Spinal cord (tissue), 10 donors: ENCODE measurements at places on chromosomes 7 and 10. TPM values are rescaled to one million over a fixed set of nuclear protein-coding genes. Genes with fewer than 3 reads are reported as not detected.
A peak's percentile ranks its signal among the peaks of the same experiment; 100 is the strongest.

- H3K4me1 ChIP-seq, result peaks cover 6% of the 10 kb centered on the region
- H3K27ac ChIP-seq, result no peak overlapping the region
- no peak for DNase-seq
Measured at GRCh38 chr7:89607792-89608191, 546.5 kb upstream of the STEAP1 start.

- H3K36me3 ChIP-seq, result peaks cover 18% of the 10 kb centered on the region
- DNase-seq, result no peak
- H3K4me3 ChIP-seq, result no peak overlapping the region
- peaks cover 3% of the 10 kb centered on the region for H3K4me1 ChIP-seq
Measured at GRCh38 chr7:111734954-111735660, 172.8 kb upstream of the IMMP2L start.

- DNase-seq, result peak; percentile 24
- no peaks in the 10 kb centered on the region for H3K36me3 ChIP-seq
- H3K27me3 ChIP-seq, result peaks cover under 1% of the 10 kb centered on the region
- H3K27ac ChIP-seq, result no peak overlapping the region
- no peak overlapping the region for H3K4me3 ChIP-seq
Measured at GRCh38 chr10:44051584-44052385, 333.1 kb downstream of the CXCL12 start.

DNA sequence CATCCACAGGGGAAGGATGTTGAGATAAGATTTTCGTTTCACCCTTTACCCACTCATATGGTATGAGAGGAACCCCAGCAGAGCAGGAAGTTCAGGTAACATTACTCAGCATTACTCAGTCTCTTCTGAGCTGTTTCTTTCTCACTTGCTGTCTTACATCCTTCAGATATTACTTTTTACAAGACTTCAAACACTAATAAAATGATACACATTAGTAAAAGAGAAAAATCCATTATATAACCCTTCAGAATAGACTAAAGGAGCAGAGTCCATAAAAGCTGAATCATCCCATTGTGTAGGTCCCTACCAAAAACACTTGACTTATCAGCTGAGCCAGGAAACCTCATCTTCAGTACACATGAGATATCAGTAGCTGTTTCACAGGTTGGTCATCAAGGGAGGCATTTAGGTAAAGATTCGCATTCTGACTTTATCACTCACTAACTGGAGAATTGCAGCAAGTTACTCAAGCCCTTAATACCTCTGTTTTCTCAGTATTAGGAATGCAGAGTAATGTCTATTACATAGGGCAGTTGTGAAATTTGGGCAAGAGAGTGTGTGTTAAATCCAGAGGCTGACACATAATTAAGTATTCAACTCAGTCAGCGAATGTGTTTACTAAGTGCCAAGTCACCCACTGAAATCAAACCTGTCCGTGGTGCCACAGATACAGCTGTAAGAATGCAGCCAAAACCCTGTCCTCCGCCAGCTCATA is 44.7 kb downstream of the KLF6 start:
- no peak overlapping the region for H3K4me3 ChIP-seq
- H3K27ac ChIP-seq, result no peak overlapping the region
- DNase-seq, result no peak
- H3K4me1 ChIP-seq, result no peaks in the 10 kb centered on the region

GRCh38 chr10:10007957-10008356 is 1009.7 kb upstream of the CELF2 start:
- H3K4me3 ChIP-seq, result no peak overlapping the region
- no peaks in the 10 kb centered on the region for H3K36me3 ChIP-seq
- no peaks in the 10 kb centered on the region for H3K4me1 ChIP-seq
- no peak overlapping the region for H3K27ac ChIP-seq
- no peaks in the 10 kb centered on the region for H3K27me3 ChIP-seq
- peak; percentile 59 for DNase-seq

GRCh38 chr10:44936314-44936975 is 23.2 kb upstream of the RASSF4 start:
- H3K4me3 ChIP-seq, result no peak overlapping the region
- H3K4me1 ChIP-seq, result peaks cover 44% of the 10 kb centered on the region
- no peaks in the 10 kb centered on the region for H3K27me3 ChIP-seq
- no peaks in the 10 kb centered on the region for H3K36me3 ChIP-seq

- H3K4me1 ChIP-seq, result no peaks in the 10 kb centered on the region
- DNase-seq, result no peak
- H3K36me3 ChIP-seq, result no peaks in the 10 kb centered on the region
- no peak overlapping the region for H3K27ac ChIP-seq
- H3K27me3 ChIP-seq, result no peaks in the 10 kb centered on the region
Measured at GRCh38 chr10:50635286-50635685, 11.5 kb upstream of the SGMS1 start.

- H3K27ac ChIP-seq, result no peak overlapping the region
- DNase-seq, result no peak
- no peaks in the 10 kb centered on the region for H3K4me1 ChIP-seq
- no peaks in the 10 kb centered on the region for H3K27me3 ChIP-seq
- H3K4me3 ChIP-seq, result no peak overlapping the region
Measured at GRCh38 chr7:93883917-93884345, 6.6 kb downstream of the TFPI2 start.

The CALCR gene
- 1.1 TPM for polyA plus RNA-seq

- no peak overlapping the region for H3K4me3 ChIP-seq
- H3K27ac ChIP-seq, result no peak overlapping the region
- no peaks in the 10 kb centered on the region for H3K4me1 ChIP-seq
- no peaks in the 10 kb centered on the region for H3K27me3 ChIP-seq
- DNase-seq, result no peak
Measured at GRCh38 chr7:81937091-81937490, 167.2 kb upstream of the HGF start.

GRCh38 chr7:27839099-27839498 is 99.1 kb downstream of the TAX1BP1 start:
- no peaks in the 10 kb centered on the region for H3K27me3 ChIP-seq
- no peak overlapping the region for H3K4me3 ChIP-seq
- H3K36me3 ChIP-seq, result peaks cover 13% of the 10 kb centered on the region
- peak overlapping the region; percentile 55 for H3K27ac ChIP-seq

GRCh38 chr10:128147064-128147463 is 20.8 kb upstream of the MKI67 start:
- H3K27me3 ChIP-seq, result no peaks in the 10 kb centered on the region
- H3K4me1 ChIP-seq, result peaks cover 11% of the 10 kb centered on the region
- H3K36me3 ChIP-seq, result no peaks in the 10 kb centered on the region
- H3K4me3 ChIP-seq, result no peak overlapping the region
- no peak for DNase-seq
- no peak overlapping the region for H3K27ac ChIP-seq

The SCART1 gene
- 2.7 TPM for polyA plus RNA-seq

DNA sequence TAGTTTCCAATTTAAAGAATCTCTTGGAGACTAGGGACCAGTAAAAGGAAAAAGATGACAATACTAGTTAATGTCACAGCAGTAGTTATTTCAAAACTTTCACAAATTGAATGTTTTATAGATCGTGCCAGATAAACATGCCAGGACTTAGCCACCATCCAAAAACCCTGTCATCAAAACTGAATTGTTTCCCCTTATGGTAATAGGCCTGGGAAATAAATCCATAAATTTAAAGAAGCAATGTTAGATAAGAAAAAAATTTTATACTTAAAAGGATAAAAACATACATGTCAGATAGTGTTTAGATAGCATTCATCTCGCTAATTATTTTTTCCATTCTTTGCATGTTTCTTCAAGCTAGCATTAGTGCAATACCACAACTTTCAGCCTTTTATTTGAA is 71.2 kb downstream of the SUGCT start:
- no peaks in the 10 kb centered on the region for H3K27me3 ChIP-seq
- DNase-seq, result no peak
- H3K36me3 ChIP-seq, result no peaks in the 10 kb centered on the region
- no peaks in the 10 kb centered on the region for H3K4me1 ChIP-seq
- H3K4me3 ChIP-seq, result no peak overlapping the region

The ANXA8L1 gene
- polyA plus RNA-seq, result not detected

The MYO1G gene
- polyA plus RNA-seq, result 0.56 TPM

The SEMA3C gene
- 52.9 TPM for polyA plus RNA-seq

The PAPSS2 gene
- polyA plus RNA-seq, result 8.8 TPM

The NPC1L1 gene
- 0.10 TPM for polyA plus RNA-seq

GRCh38 chr10:110425684-110426293 is 71.9 kb upstream of the DUSP5 start:
- peaks cover 16% of the 10 kb centered on the region for H3K4me1 ChIP-seq
- no peak overlapping the region for H3K4me3 ChIP-seq
- peak overlapping the region; percentile 74 for H3K27ac ChIP-seq

GRCh38 chr7:2979201-2979631 is 64.5 kb downstream of the CARD11 start:
- H3K36me3 ChIP-seq, result no peaks in the 10 kb centered on the region
- DNase-seq, result no peak
- no peak overlapping the region for H3K27ac ChIP-seq
- peaks cover 3% of the 10 kb centered on the region for H3K27me3 ChIP-seq
- peaks cover 23% of the 10 kb centered on the region for H3K4me1 ChIP-seq

- peak overlapping the region; percentile 19 for H3K27ac ChIP-seq
- no peaks in the 10 kb centered on the region for H3K27me3 ChIP-seq
- DNase-seq, result peak; percentile 46
- no peaks in the 10 kb centered on the region for H3K36me3 ChIP-seq
- no peak overlapping the region for H3K4me3 ChIP-seq
- peaks cover 2% of the 10 kb centered on the region for H3K4me1 ChIP-seq
Measured at GRCh38 chr10:96275685-96276418, 4.5 kb upstream of the BLNK start.

- no peak for DNase-seq
- H3K4me1 ChIP-seq, result no peaks in the 10 kb centered on the region
- peaks cover 14% of the 10 kb centered on the region for H3K36me3 ChIP-seq
- H3K27ac ChIP-seq, result no peak overlapping the region
Measured at GRCh38 chr10:87519582-87519981, 14.9 kb downstream of the MINPP1 start.

The SLC16A9 gene
- polyA plus RNA-seq, result 26.6 TPM
